ENCODE measurements at places on chromosomes 12 and 14. TPM values are rescaled to one million over a fixed set of nuclear protein-coding genes. Genes with fewer than 3 reads are reported as not detected.

DNA sequence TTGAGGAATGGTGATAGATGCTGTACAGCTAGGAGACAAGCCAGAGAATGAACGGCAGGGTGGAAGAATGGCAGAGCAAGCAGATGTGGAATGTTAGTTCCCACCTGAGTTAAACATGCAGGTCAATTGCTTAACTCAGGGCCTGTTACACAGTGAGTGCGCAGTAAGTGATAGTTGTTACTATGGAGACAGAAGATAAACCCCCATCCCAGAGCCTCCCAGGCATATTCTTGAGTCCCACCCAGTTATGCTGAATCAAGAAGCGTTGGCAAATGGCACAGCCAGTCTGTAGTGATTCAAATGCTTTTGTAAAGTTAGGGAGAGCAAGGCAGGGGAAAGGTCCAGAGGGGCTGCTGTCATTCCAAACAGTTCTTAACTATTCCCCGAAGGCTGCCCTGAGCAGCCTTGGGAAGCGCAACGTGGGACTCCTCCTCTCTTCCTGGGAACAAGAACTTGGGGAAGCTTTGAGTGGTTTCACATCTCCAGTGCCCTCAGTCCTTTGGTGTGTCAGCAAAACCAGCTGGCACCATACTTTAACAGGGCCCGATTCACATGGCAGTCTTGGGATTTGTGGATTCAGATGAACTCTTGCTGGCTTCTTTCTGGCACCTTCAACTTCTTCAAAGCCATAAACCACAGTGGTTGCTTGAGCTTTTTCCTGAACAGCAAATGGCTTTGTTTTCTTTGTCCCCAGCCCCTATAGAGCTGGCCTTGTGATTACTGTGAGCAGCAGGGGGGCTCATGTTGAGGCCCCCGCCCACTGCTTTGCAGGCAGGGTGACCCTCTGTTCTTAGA is 66.4 kb downstream of the PPM1A start:
- no peak for DNase-seq

DNA sequence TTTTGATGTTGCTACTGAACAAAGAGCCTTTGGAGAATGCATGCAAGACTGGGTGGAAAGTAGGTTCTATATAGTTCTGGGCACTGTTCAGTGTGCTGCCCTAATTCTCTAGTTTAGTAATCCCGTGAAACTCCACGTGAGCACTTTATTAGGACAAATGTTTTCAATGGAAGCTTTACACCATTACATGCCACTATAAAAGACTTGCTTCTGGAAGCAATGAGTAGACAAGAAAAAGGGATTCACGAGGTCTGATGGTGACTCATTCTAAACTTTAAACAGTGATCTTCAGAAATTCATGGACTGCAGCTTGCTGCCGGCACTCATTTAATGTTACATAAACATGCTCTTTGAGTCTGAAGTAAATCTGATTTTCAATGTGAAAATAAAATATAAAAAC is 22.3 kb downstream of the ATG14 start:
- no peak for DNase-seq

DNA sequence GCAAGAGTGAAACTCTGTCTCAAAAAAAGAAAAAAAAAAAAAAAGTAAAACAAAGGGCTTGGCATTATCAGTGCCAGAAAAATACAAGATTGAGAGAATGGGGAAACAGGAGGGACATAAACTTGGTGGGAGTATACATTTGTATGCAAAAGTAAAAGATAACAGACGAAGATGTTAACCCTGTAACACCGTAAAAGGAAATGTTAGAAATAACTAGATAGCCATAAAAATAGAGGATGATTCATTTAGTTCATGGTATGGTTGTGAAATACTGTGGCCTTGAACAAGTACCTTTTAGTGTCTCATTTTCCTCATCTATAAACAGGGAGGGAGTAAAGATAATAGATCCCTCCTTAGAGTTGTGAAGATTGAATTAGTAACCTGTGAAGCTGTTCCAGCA is 33.3 kb downstream of the ATP2A2 start:
- DNase-seq, result no peak

- no peak for DNase-seq
Observed at GRCh38 chr12:45191239-45191638, 24.7 kb upstream of the ANO6 start.

DNA sequence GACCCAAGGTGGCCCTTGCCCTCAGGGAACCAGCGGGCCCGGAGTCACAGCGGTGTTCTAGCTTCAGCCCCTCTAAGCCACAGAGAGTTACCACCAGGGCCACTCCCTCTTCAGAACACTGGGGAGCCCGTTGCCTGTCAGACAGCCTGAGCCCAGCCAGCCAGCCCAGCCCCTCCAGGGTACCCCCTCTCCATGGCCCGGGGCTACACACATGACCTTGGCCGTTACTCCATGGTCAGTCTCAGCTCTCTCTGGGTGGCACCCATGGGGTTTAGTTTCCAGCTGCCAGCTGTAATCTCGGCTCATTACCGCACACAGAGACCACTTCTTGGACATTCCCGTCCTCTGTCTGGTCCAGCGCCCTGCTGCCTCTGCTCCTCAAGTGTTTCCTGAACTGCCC is 35.0 kb downstream of the PPP2R5C start:
- DNase-seq, result no peak

- no peak for DNase-seq
Observed at GRCh38 chr12:75840994-75841355, 190.6 kb downstream of the PHLDA1 start.

- DNase-seq, result no peak
Observed at GRCh38 chr14:102848830-102849525, 71.7 kb downstream of the TRAF3 start.

- DNase-seq, result no peak
Observed at GRCh38 chr12:86903159-86903558, 647.0 kb upstream of the MGAT4C start.

DNA sequence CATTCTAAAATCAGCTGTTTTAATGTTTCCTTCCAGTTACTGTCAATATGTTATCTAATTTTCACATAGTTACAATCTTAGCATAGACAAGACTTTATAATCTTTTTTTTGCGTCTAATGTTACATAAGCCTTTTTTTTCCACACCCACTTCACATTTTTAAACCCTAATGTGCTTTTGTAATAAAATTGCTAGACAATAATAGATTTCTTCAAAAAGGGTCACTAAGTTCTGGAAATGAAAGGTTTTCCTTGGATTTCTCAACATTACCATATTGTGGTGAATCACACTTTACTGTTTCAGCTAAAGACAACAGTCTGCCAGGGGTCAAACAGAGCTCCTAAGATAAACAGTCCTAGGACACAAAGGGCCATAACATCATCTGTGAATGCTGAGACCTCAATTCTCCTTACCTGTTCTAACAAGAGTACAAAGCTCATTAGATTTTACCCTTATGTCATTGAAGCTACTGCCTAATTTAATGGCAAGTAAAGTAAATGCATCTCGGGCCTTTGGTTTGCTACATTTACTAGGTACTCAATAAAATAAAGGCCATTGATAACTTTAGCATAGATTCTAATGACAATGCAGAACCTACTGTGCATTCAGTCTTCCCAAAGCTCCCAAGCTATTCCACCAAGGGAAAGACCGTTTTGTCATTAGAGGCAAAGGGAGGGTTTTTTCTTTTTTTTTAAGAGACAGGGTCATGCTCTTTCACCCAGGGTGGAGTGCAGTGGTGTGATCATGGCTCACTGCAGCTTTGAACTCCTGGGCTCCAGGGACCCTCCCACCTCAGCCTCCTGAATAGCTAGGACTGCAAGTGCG is 111.2 kb upstream of the SLC38A2 start:
- no peak for DNase-seq

DNA sequence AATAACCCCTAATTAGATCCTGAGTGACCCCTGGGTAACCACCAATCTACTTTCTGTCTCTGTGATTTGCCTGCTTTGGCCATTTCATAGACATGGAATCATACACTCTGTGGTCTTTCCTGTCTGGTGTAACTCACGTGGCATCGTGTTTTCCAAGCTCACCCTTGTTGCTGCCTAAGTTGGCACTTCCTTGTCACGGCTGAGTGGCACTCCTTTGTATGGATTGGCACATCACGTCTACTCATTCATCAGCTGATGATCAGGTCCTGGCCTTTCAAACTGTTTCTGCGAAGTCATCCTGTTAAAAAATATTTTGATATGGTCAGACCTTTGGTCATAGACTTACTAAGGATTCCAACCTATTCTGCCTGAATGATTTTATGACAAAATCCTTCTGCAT is 87.7 kb downstream of the GLT1D1 start:
- DNase-seq, result no peak

DNA sequence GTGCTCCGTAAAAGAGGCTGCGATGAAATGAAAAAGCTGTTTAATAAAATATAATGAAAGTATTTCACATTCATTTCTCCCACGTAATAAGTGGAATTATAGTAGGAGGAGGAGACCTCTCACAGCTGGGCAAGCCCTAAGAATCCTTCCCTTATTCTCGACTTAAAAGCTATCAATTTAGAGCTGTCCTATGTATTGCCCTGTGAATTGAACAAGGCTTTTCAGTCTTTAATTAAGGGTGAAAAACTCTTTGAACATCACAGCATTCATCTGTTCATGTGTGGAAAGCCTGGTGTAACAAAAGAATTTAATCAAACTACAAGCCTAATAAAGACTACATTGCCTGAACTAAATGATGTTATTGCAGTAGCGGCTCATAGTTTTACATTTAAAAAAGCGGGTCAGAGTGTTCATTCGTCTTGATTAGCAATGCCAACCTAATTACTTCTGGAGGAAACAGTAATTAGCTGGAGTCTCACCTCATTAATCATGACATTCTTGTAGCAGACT is 142.0 kb downstream of the ETNK1 start:
- no peak for DNase-seq

GRCh38 chr12:49624921-49625577 is 1.7 kb downstream of the PRPF40B start:
- no peak for DNase-seq

PLCZ1 gene
- not detected for total RNA-seq

SMAGP gene
- 8.5 TPM for total RNA-seq

SLC17A8 gene
- not detected for total RNA-seq

NDUFA12 gene
- 79.9 TPM for total RNA-seq

LRTM2 gene
- total RNA-seq, result not detected

PRR4 gene
- 3.9 TPM for total RNA-seq
